ENCODE measurements at places on chromosomes 3 and 15.

DNA sequence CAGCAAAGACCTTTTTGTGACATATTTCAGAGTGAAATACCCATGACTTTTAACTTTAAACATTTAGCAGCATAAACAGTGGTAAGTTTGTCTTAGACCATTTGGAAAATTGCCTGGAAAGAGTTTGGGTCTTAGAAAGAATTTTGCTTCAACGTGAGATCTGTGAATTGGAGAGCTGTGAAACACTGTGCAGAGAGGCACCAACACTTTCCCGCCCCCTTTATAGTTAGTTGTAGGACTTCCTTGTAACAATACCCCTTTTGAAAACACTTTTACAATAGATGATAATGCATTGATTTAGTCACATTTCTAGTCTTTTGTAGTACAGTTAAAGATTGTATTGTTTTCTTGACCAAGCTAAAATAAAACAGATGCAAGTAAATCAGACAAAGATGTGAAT is 43.5 kb upstream of the MBNL1 start:
- DNase-seq, result no peak

- DNase-seq, result no peak
Measured at GRCh38 chr15:33138000-33138399, 56.5 kb downstream of the FMN1 start.

- no peak for DNase-seq
Measured at GRCh38 chr3:139574026-139574947, 34.7 kb upstream of the RBP1 start.

GRCh38 chr3:117035745-117036144 is 326.2 kb downstream of the TUSC7 start:
- no peak for DNase-seq

- no peak for DNase-seq
Measured at GRCh38 chr15:93467337-93467736, 378.3 kb upstream of the RGMA start.

- DNase-seq, result no peak
Measured at GRCh38 chr3:81003008-81003645, 758.3 kb downstream of the GBE1 start.

DNA sequence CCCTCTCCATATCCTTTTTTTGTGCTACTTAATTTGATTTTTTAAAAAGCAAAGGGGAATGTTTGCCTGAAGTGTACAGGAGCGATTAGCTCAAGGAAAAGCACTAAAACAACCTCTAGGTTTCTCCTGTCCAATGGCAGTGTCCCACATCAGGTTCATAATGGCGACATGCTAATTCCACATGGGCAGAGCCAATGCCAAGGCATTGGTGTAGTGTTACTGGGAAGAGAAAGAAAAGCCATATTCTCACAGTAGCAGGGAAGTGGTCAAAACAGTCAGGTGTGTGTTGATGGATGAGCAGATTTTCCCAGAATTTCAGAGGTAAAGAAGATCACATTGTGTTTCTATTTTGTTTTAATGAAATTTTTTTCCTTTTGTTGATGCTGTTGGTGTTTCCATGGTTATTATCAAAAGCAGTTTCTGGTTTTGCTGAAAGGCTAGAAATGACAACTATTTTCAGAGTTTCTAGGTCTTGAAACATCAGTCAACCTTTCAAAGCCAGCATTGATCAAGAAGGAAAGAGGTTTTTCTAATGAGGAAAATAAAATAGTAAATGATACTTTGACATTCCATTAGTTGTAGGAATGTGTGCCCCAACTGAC is 65.2 kb downstream of the FNDC3B start:
- no peak for DNase-seq

GRCh38 chr15:83604549-83604948 is 49.4 kb upstream of the ADAMTSL3 start:
- DNase-seq, result no peak

- DNase-seq, result no peak
Measured at GRCh38 chr3:187831125-187832051, 86.1 kb upstream of the BCL6 start.

DNA sequence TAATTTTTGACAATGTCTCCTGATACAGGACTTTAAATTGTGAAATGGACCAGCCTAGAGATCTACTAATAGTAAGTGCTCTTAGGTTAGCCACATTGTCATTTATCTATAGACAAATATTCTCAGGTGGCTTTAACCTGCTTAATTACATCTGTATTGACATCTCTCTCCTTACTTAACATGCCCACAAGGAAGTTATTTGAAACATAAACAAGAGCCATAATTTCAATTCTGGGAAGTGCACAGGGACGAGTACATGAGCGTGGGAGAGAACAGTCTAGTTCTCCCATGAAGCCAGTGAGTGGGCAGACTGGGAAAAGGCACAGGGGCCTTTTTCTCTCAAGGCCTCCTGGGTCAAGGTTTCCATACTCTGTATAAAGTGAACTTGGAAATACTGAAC is 54.2 kb downstream of the NEK10 start:
- no peak for DNase-seq

GRCh38 chr3:65833761-65834505 is 204.8 kb downstream of the MAGI1 start:
- DNase-seq, result no peak

- peak; percentile 40 for DNase-seq
Measured at GRCh38 chr15:91407269-91407889, 307.3 kb downstream of the SV2B start.

DNA sequence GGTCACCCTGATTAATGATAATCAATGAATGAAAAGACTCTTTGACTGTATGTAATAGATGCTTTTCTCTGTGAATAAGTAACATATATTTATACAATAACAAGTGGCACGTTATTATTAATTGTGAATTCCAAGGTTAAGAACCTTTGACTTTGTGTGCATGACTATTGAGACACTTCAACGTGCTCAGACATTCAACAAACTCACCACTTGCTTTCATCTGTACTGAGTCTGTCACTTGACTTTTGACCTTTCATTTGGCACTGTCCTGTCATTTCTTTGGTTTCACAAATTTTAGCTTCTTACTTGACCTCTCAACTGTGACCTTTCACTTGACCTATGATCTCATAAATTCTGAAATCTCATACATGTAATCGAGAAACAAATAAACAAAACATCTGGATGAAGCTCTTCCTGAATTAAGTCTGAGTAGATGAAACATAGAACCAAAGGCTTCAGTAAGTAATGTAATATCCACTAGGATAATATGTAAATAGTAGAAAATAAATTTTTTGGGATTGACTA is 426.8 kb downstream of the MECOM start:
- no peak for DNase-seq

DNA sequence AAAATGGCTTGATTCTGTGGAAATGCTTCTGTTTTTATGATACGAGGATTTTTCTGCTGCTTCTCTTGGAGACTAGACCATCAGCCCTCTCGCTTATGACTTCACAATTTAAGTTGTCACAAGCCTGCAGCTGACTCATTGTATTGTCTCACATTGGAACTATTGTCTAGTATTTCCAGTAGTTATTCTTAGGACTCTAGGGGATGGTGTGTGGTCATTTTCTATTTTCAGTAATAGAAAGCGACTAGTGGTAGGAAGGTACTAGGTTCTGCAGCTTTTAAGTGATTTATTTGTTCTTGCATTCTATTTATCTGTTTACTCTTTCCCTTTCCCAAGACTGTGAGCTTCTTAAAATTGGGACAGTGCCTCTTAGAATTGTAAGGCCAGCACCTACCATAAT is 66.3 kb upstream of the CRTC3 start:
- DNase-seq, result peak; percentile 52

- DNase-seq, result no peak
Measured at GRCh38 chr15:19987389-19988048, 554.1 kb downstream of the GOLGA6L6 start.

GRCh38 chr3:97177242-97177641 is 362.8 kb downstream of the EPHA6 start:
- no peak for DNase-seq

DNA sequence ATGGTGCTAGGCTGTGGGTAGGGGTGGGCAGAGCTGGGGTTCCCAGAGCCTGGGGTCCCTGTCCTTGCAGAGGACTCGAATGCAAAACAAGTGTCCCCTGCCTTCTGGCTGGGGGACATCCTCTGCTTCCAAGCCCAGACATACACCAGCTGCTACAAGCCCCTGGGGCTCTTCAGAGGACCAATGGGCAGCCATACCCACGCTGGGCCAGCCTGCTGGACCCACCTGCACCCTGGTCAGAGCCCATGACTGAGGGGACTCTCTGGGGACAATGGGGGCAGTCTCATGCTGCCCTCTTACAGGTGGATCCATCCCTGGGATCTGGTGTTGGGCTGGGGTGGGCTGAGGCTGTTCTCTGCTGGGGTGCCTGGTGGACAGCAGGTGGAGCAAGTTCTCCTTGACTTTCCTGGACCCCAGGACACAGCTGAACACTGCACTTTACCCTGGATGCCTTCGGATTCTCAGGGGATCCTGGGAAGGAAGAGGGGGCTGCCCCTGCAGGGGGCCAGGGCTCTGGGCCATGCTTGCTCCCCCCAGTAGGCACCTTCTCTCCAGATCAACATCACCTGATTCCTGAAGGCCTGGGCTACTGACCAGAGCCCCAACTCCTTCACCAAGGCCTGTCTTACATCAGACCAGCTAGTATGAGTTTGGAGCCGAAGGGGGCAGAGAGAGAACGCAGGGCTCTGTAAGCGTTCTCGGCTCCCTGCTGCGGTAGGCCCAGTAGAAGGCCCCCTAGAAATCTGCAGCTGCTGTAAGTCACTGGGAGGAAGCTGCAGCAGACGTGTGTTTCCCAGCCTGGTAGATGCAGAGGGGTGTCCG is 7.2 kb upstream of the COMMD4 start:
- DNase-seq, result no peak

- DNase-seq, result peak; percentile 60
Measured at GRCh38 chr3:71647751-71648150, 64.2 kb upstream of the FOXP1 start.

DNA sequence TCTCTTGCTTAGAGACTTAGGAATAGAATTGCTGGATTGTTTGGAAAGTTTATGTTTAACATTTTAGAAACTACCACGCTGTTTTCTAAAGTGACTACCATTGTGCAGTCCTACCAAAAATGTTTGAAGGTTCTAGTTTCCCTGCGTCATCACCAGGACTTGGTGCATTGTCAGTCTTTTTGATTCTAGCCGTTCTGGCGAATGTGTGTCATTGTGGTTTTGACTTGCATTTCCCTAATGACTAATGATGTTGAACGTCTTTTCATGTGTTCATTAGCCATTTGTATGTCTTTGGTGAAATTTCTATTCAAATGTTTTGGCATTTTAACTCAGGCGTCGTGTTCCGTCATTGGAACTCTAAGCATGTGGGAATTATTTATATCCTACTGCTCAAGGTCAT is 58.0 kb downstream of the CHD2 start:
- no peak for DNase-seq

DNA sequence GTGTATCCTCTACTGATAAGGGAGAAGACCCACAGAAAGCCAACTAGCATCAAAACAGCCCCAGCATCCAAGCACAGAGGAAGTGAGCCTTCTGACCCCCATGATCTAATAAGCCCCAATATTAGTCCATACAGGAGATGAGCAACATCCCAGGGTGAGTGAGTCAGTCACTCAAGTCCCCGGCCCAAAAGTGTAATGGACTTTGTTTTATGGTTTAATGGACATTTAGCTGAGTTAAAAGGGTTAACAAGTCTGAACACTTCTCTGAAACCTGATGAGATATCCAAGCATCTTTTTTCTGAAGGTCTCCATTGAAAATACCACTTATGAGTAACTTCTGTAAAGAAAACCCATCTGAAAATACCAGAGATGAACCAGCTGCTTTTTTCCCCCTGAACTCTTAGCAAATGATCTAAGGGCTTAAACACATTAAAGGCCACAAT is 115.6 kb downstream of the GREM1 start:
- no peak for DNase-seq

DNA sequence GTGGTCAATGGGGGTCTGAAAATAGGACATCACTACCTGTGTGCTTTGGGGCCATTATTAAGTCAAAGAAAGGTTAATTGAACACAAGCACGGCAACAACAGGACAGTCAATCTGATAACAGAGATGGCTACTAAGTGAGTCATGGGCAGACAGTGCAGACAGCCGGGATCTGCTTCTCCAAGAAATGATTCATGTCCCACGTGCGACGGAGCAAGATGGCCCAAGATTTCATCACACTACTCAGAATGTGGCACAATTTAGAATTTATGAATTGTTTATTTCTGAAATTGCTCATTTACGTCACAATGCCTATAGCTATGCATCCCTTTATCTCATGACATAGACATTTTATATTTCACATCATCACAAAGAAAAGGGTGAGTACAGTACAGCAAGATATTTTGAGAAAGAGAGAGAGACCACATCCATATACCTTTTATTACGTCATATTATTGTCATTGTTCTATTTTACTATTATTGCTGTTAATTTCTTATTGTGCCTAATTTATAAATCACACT is 770.6 kb upstream of the NR2F2 start:
- peak; percentile 92 for DNase-seq

DNA sequence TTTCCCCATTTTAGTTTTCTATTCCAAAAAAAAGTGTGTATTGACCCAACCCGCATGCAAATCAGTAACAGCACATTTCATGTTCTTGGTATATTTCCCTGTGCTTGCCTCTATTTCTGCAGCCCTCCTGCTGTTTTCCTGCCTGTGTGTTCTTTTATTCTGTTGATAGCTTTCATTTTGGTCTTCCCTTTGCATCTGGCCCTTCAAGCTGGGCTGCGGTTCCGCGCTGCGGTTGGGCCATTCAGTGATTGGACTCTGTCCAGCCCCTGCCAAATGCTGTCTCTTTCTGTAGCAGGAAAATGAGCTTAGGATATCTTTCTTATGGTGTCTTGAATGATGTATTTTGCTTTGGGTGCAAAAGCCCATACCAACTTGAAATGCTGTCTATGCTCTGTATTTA is 49.9 kb downstream of the ZNF621 start:
- DNase-seq, result no peak

- no peak for DNase-seq
Measured at GRCh38 chr3:77606372-77606771, 566.5 kb downstream of the ROBO2 start.

GRCh38 chr15:55231455-55231854 is 34.7 kb upstream of the RSL24D1 start:
- DNase-seq, result no peak

GRCh38 chr3:6079011-6079410 is 781.9 kb upstream of the GRM7 start:
- no peak for DNase-seq

- DNase-seq, result no peak
Measured at GRCh38 chr3:118277814-118278213, 756.8 kb downstream of the IGSF11 start.

- peak; percentile 18 for DNase-seq
Measured at GRCh38 chr3:141561426-141562034, 74.7 kb downstream of the RASA2 start.

DNA sequence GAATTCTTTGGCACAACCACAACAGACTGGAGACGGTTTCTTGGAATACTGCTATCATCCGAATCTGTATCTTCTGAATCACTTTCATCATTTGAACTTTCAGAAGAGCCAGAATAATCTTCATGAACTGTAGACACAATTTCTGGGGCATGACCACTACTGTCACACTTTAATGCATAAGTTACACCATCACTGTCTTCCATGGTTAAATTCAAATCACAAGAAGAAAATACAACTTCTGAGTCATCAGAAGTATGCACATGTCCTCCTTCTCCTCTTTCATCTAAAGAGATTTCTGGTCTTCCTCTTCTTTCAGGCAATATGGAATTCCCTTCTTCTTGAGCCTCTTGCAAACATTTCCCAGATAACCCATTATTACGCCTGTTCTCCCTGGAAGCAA is 42.5 kb downstream of the SETD2 start:
- no peak for DNase-seq

GRCh38 chr3:94619643-94620042 is 556.8 kb downstream of the NSUN3 start:
- no peak for DNase-seq

Data from trophoblast cell (in vitro differentiated cells and primary cell).